ENCODE measurements at places on chromosomes 13 and 19.

DNA sequence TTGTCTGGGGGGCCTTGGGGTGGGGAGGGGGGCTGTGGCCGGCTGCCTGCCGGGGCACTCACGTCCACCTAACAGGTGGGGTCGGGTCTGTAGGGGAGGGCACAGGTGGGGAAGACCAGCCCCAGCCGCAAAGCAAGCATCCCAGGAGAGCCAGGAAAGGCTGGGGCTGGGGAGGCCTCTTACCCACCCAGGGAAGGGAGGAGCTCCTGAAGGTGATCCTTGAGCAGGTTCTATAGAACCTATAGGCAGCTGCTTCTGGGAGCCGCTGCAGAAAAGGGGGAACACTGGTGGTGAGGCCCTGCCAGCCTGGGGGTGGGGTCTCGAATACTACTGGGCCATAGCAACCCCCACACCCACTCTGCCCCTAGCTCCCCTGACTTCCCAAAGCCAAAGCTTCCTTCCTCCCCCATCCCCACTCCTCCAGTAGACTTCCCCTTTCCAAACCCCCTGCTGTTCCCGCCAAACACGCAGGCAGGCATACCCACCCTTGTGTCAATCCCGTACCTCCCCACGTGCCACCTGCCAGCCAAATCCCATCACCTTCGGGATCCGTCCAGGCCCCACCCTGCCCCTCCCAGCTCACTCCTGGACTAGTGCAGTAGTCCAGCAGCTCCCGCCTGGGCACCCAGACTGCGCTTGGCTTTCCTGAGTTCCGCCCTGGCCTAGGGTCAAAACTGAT is 5.6 kb downstream of the KLF16 start:
- DNase-seq, result no peak

DNA sequence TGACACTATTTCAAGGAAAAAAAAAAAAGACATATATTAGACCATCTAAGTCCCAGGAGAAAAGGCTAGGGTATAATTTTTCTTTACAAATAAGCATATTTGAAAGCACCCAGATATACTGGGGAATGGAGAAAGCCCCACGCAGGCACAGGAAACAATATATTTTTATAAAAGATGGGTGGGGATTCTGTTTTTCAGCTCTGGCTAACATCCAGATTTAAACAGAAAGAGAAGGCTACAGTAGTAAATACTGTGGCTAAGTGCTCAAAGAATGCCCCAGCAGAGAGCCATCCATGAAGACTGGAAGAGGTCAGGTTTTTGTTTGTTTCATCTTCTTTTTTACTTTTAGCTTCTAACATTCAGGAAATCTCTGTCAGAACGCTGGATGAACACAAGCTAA is 16.0 kb downstream of the ZNF44 start:
- DNase-seq, result no peak

DNA sequence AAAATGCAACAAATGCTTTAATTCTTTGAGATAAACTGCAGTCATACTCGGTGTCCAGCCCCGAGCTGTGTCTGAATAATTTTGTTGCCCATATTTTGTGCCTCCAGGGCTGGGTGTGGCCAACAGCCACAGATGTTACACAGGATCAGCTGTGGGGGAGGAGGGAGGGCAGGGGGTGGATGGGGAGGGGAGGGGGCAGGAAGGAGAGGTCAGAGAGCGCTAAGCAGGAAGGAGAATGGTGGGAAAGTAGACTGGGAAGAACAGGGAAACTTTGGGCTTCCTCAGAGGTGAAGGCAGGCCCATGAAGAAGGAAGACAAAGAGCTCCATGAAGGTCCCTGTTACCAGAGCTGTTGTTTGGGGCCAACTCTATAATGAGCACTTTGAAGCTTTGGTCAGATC is 295.8 kb downstream of the COG6 start:
- DNase-seq, result no peak

GRCh38 chr19:5246554-5247155 is 94.0 kb downstream of the PTPRS start:
- no peak for DNase-seq

GRCh38 chr19:31339411-31339810 is 9.8 kb downstream of the TSHZ3 start:
- no peak for DNase-seq

- no peak for DNase-seq
Measured at GRCh38 chr13:112131081-112131712, 64.2 kb downstream of the SOX1 start.

DNA sequence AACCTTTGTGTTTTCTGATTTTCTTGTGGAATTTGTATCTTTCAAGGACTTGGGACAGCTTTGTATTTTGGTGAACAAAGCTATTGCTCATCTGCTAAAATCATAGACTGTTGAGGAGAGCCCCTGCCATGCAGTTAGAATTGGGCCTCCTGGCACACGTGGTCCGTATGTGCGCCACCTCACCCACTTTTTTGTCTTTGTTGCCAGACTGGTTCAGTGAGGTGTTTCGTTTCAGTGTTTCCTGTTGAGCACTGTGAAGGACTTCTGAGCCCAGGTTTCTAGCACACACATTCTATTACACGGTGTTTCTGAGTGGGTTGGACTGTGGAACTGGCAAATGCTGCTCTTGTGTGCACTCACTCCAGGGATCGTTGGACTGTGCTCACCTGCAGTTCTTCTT is 37.6 kb upstream of the RNF113B start:
- DNase-seq, result no peak

- DNase-seq, result no peak
Measured at GRCh38 chr19:28118235-28118634, 1094.7 kb downstream of the UQCRFS1 start.

DNA sequence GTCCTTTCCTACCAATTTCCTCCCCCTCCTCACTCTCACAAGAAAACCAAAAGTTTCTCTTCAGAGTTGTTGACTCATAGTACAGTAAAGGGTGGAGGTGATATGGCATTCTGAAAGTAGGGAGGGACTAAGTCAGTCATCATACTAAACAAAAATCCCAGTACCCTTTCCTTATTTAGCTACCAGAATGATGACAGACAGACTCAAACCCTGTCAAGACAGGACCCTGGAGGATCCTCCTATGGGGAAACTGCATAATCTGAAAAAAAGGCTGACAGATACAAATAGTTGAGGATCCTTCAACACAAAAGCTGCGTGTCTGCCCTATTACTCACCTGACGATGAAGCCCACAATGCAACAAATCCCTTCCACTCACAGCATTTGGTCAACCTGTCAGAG is 55.5 kb downstream of the CYSLTR2 start:
- no peak for DNase-seq

DNA sequence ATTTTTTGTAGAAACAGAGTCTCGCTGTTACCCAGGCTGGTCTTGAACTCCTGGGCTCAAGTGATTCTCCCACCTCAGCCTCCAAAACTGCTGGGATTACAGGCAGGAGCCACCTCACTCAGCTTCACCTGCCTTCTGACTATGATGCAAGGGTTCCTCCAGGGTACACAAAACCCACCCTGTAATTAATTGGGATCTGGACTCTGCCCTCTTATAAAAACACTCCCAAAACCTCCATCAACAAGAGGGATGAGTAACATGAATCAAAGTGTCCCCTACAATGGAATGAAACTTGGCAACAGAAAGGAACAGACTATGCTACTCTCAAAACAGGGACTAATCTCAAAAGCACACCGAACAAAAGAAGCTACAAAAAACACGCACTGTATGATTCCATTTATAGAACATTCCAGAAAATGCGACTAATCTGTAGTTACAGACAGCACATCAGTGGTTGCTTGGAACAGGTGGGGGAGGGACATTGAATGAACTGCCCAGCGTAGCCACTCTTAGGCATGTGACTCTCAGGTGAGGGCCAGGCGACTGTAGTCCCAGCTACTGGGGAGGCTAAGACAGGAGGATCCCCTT is 3.2 kb upstream of the PRR36 start:
- no peak for DNase-seq

DNA sequence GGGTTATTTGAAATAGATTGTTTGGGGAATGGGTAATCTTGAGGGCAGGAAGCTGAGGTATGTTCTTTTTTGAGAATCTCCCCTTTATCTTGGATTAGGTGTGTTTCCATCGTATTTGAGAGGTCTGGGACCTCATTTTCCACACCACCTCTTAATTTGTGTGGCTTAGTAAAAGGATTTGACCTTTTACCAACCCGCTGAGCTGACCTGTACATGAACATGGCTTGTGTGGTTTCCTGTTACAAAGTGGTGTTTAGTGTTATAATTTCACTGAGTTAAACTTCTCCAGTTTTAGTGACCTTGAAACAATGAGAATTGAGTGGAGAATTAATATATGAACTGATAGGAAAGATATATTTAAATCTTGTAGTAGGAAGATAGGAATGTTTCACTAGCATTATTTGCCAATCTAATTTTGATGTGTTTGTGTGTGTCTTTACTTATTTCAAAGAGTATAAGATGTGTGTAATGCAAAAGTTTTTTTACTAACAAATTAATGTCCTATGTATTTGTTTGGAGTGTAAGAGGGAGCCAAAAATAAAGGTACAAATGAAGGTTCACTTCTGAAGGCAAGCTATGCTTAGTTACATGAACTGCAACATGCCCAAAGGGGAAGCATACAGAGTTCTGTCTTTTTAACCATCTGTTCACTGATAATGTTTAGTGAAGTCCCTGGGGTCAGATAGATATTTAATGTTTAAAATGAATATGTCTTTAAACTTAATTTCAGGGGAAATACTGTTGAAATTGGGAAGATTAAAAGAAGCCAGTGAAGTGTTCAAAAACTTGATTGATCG is 17.1 kb downstream of the NAA16 start:
- DNase-seq, result no peak

DNA sequence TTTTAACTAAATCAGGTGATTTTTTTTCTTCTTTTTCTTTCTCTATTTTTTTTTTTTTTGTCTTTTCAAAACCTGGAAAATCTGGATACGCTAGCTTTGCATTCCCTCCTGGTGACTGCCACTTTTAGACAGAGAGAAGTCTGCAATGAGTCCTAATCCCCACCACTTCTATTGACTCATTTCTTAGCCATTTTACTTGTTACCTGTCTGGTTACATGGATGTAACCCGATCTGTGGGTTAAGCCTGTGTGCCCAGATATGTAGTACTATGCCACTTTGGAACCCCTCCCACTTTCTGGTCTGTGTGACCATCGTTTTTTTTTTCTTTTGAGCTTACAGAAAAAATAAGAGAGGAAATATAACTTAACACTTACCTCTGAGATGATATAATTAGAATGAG is 817.8 kb upstream of the PCDH9 start:
- DNase-seq, result no peak

DNA sequence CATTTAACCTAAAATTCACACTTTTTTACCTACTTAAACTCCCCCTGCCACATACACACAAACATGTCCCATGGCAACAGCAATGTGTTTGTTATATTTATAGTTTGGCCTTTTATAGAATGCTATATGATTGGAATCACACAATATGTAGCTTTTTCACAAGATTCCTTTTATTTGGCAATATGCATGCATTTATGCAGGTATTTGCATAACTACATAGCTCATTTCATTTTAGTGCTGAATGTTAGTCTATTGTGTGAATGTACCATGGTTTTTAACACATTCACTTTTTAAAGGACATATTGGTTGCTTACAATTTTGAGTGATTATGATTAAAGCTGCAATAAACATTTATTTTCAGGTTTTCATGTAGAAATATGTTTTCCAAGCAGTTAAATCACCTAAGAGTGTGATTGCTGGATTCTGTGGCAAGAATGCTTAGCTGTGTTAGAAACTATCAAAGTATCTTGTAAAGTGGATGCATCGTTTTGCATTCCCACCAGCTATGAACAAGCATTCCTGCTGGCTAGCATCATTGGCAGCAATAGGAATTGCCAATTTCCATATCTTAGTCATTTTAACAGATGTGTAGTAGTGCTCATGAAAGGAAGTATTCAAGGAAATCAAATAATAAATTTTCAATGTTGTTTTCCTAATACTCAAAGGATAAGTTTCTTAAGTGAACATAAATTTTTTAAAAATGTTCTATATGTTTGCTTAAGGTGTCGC is 557.0 kb downstream of the SLITRK1 start:
- no peak for DNase-seq

DNA sequence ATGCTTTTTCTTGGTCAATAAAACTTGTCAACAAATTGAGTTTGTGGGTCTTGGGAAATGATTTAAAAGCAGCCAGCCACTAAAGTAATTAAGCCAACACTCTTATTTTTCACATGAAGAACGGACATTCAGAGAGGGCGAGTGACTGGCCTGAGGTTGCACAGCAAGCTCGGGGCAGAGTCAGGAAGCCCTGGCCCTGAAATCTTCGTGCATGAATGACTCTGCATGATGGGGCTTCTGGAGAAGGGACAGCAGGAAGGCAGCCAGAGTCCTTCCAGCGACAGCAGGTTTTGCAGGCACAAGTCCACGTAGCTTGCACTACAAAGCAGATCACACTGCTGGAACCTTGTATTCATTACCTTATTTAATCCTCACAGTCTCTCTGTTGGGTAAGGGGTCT is 232.5 kb downstream of the ZNF536 start:
- DNase-seq, result no peak

DNA sequence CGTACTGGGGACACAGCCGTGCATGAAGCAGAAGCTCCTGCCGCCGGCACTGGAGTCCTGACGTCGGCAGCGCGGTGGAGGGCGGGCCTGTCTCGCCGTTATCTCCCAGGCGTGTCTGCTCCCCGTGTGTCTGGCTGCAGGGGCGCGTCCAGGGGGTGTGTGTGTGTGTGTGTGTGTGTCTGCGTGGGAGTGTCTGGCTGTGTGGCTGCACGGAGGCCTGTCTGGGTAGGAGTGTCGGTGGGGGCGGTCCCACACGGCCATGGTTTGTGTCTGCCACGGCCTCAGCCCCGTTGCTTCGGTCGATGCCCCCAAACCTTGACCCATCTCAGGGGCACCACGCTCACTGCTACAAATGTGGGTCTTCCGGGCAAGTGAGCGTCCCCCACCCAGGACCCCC is 18.3 kb downstream of the ARID3A start:
- DNase-seq, result no peak

All from stimulated activated CD8-positive, alpha-beta memory T cell treated with anti-CD3 and anti-CD28 coated beads, Interleukin-15, amount 100 ng/mL, for 1 hour (primary cell).